ENCODE measurements at places on chromosomes 1 and 21. TPM values are rescaled to one million over a fixed set of nuclear protein-coding genes. Genes with fewer than 3 reads are reported as not detected.

- no peak for DNase-seq
These were observed 7.3 kb upstream of the TTC4 start for GRCh38 chr1:54708385-54708784.

GRCh38 chr1:231507476-231508355 is 20.8 kb upstream of the TSNAX start:
- DNase-seq: no peak

GRCh38 chr1:14440166-14440565 is 158.3 kb upstream of the KAZN start:
- no peak for DNase-seq

KCNA2 gene
- total RNA-seq: 0.52 TPM

- DNase-seq: peak; percentile 23
These were observed 28.9 kb upstream of the EFCAB14 start for GRCh38 chr1:46747683-46748288.

Measured in H4 (cell line).